ENCODE measurements at places on chromosomes 3 and 15.

DNA sequence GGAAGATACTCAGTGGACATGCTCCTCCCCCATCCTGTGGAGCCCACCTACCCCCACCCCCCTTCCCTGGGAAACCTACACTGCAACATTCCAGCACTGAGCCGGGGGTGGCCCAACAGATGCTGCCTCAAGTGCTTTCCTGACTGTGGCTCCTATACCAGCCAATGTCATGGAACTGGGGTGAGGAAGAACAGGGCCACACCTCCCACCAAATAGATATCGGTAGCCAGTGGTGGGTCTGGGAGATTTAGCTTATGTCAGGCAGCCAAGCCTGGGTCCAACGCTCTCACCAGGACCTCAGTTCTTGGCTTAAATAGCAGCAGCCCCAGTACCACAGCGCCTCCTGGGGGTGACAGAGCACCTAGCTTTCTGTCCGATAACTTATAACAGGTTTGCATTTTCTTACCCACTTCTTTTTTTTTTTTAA is 30.3 kb downstream of the CDC25A start:
- no peak for DNase-seq

- no peak for DNase-seq
Measured at GRCh38 chr3:109648027-109648426, 310.7 kb upstream of the DPPA4 start.

DNA sequence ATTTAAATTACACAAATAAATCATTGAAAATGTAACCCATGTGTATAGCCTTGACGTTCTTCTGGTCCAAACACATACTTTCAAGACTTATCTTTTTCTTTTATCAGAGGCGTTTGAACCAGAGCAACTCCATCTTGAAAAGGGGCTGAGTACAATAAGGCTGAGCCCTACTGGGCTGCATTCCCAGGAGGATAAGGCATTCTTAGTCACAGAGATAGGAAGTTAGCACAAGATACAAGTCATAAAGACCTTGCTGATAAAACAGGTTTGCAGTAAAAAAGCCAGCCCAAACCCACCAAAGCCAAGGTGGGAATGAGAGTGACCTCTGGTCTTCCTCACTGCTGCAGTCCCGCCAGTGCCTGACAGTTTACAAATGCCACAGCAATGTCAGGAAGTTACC is 101.0 kb upstream of the IGSF10 start:
- no peak for DNase-seq

DNA sequence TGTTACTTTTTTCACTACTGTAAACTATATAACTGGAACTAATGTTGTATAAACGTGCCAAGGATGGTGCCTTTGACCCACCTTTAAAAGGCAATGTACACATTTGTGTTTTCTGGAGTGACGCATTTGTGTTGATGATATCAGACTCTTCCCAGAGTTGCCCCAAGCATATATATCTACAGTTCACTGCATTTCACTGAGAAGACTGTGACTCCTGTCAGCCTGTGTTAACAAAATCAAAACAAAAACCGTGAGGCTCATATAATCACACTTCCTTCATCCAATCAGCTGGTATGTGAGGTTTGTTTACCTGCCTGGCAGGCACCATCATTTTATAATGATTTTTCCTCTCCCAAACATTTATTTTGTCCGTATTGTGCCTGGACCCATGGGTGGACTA is 117.6 kb upstream of the ROBO1 start:
- DNase-seq: no peak

DNA sequence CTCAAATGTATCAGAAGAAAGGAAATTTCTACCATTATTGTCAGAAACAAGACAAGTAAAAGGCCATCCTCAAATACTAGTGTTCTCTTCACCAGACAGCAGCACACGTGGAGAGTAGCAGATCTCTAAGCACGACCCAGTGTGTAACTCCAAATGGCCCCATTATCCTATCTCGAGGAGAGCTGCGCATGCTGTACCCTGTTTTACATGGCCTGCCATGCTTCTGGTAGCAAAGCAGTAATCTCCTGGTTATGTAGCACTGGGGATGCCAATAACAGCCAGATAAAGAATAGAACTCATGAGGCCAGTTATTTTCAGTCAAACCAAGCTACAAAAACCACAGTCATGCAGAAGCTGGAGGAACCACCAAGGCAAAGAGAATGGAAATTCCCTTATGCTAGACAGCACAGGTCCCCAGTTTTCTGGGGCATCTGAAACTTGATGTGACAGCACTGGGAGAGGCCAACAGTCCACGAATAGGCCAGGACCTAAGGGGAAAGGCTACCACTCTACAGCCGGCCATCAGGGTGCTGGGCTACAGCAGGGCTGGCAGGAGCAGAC is 73.0 kb downstream of the LIPC start:
- no peak for DNase-seq

DNA sequence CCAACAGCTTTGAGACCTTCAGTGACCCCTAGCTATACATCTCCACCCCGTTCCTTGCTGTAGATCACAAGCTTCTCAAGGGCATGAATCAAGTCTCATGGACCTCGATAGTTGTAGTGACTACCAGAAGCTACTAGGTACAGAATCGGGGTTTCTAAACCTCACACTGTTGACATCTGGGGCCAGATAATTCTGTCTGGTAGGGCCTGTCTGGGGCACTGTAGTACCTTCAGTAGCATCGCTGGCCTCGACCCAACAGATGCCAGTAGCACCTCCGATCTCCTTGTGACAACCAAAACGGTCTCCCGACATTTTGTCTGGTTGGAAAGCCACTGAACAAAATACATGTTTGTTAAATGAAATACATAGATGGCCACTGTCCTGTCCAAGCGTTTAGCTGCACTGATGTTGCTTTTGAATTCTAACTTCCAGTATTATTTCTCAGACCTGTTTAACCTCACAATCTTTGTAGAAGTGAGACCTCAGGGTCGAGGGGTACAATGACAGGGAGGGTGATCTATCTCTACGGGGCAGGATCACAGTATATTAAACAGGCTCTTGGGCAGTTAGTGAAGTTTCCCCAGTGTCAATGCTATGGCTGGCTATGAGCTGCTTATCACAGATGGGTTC is 262.5 kb upstream of the IGF1R start:
- no peak for DNase-seq

GRCh38 chr3:122074621-122075265 is 19.6 kb downstream of the CD86 start:
- no peak for DNase-seq

DNA sequence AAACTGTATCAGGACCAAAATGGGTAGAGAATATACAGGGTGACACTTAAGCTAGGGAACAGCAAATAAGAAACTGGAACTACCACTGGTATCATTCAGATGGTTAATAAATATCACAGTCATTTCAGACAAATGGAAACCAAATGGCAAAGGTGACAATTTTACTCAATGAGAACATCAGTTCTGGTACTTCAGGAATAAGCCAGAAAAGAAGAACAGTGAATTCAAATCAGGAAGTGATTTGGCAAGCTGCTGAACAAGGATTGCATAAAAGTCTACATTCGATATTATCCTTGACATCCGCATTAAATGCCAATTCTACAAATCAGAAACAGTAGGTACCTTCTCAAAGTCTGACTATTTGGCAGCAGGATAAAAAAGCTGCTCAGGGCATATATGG is 23.5 kb upstream of the STIMATE start:
- no peak for DNase-seq

Data from stimulated activated CD8-positive, alpha-beta memory T cell treated with anti-CD3 and anti-CD28 coated beads, Interleukin-4, amount 100 ng/mL, for 1 hour (primary cell).